ENCODE measurements at places on chromosomes 5 and 9.

DNA sequence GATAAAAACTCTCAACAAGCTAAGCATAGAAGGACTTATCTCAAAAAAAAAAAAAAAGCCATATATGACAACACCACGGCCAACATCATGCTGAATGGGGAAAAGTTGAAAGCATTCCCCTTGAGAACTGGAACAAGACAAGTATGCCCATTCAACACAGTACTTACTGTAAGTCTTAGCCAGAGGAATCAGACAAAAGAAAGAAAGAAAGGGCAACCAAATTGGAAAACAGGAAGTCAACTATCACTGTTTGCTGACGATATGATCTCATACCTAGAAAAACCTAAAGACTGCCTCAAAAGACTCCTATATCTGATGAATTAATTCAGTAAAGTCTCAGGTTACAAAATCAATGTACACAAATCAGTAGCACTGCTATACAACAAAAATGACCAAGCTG is 24.6 kb upstream of the PTGER4 start:
- no peak for DNase-seq

DNA sequence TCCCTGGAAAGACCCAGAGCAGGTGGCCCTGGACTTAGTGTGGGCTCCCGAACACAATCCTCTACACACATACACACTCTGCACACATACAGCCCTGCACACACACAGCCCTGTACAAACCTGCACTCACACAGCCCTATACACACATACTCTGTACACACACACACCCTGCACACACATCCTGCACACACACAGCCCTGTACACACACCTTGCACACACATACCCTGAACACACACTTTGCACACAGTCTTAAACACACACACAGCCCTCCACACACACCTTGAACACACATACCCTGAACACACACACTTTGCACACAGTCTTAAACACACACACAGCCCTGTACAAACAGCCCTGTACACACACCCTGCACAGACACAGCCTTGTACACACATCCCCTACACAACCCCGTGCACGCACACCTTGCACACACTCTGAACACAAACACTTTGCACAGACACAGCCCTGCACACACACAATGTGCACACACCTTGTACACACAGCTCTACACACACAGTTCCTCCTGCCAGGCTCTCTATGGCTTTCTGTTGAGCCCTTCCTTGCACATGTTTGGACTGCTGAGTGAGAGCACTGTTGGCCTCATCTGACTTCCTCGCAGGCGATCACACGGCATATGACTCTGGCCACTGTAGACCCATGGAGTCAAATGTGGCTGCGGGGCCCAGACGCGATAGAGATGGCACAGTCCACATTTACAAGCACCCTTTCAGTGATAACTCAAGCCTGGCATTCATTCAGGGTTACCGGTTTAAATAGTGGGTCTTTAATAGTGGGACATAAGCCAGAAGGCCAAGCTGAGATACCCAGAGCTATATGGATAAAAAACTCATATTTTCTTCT is 245.7 kb upstream of the IRX1 start:
- DNase-seq = no peak

DNA sequence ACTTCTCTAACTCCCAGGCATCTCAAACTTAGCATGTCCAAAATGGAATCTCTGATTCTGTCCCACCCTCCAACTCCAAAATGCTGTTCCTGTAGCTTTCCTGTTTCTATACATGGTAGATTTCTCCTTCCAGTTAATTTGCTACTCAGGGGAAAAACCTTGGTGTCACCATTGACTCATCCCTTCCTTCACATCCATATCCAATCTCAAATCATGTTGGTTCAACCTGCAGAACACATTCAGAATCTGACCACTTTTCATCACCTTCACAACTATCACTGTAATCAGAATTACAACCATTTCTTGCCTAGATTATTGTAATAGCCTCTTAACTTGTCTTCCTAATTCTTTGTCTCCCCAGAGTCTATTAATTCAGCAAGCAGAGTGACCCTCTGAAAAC is 10.8 kb downstream of the RIOK2 start:
- no peak for DNase-seq

DNA sequence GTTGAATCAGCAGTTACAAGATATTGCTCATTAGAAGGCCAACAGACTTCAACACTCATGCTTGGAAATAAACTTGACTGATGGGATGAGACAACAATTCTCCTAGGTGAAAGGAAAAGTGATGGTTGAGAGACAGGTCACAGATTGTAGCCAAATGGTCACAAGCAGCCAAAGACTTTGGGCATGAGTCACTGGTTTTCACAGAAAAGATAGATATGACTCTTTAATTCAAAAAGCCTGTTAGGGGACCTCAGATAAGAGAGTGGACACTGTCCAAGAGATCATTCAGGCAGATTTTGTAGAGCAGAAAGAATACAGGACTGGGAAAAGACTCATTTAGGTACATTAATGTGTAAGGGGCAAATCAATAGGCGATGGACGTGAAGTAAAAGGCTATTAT is 982.5 kb downstream of the MAT2B start:
- DNase-seq = no peak

- no peak for DNase-seq
Observed at GRCh38 chr5:116671211-116671736, 96.7 kb upstream of the SEMA6A start.

GRCh38 chr9:219670-220365 is 5.2 kb downstream of the DOCK8 start:
- no peak for DNase-seq

Data from cortex of kidney (tissue), 1 donor.